ENCODE measurements at places on chromosomes 6 and 20. TPM values are rescaled to one million over a fixed set of nuclear protein-coding genes. Genes with fewer than 3 reads are reported as not detected.

The PAK5 gene
- total RNA-seq, result 27.8 TPM

The TAF4 gene
- total RNA-seq, result 18.1 TPM

The PREX1 gene
- total RNA-seq, result 55.3 TPM

The SMIM13 gene
- 75.2 TPM for total RNA-seq

The CASP8AP2 gene
- total RNA-seq, result 36.7 TPM

The LRRN4 gene
- total RNA-seq, result not detected

All from cerebellum (tissue), 4 donors.